ENCODE measurements at places on chromosomes 1 and 21.

DNA sequence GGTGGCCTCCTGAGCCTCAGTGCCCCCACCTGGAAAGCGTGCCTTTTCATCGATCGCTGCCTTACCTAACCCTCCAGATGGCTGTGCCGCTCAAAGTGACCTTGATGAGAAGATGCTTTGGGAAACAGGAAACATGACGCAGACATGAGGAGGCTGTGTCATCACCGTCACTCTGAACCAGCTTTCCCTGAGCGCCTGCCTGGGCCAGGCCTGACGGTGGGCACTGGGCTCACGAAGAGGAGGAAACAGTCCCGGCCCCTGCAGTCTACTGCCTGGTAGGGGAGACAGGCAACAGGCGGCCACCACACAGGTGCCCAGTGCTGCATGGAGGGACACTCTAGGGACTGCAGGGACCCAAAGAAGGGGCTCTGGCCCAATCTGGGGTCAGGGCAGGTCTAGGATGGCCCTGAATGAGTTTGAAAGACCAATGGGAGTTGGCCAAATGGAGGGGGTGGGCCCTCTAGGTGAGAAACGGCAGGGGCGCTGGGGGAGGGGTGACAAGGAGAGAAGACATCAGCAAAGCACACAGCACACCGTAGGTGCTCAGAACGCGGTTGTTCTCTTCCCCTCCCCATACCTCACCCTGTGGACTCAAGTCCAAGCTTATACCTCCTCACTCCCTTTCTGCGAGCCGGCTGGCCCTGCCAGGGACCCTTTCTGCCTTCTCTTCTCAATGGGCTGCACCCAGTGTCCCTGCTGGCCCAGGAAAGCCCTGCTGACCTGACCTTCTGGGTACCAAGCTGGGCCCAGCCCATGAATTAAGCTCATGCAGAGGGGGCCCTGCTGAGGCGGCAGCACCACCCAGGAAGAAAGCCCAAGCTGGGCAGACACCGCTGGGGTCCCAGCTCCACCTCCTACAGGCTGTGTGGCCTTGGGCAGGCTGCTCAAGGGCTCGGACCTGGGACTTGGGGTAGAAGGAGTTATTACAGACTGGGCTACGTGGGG, 44.9 kb downstream of the GLIS1 start:
- no peak for DNase-seq

GRCh38 chr1:218874801-218875400, 298.8 kb upstream of the LYPLAL1 start:
- DNase-seq, result no peak

GRCh38 chr1:44631647-44632539, 42.4 kb downstream of the TMEM53 start:
- DNase-seq, result peak; percentile 85

DNA sequence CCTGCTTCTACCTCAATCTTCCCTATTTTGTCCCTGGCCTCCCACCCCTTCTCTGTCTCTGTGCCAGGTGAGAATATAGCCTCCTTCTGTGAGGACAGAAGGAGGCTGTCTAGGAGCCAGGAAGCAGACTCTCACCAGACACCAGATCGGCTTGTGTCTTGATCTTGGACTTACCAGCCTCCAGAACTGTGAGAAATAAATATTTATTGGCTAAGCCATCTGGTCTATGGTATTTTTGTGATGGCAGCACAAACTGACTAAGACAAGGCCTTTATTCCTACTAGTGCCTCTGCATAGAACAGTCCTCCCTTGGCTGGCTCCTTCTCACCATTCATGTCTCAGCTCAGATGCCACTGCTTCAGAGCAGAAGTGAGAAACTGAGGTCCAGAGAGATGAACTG, 1.9 kb downstream of the GPN2 start:
- DNase-seq, result no peak

DNA sequence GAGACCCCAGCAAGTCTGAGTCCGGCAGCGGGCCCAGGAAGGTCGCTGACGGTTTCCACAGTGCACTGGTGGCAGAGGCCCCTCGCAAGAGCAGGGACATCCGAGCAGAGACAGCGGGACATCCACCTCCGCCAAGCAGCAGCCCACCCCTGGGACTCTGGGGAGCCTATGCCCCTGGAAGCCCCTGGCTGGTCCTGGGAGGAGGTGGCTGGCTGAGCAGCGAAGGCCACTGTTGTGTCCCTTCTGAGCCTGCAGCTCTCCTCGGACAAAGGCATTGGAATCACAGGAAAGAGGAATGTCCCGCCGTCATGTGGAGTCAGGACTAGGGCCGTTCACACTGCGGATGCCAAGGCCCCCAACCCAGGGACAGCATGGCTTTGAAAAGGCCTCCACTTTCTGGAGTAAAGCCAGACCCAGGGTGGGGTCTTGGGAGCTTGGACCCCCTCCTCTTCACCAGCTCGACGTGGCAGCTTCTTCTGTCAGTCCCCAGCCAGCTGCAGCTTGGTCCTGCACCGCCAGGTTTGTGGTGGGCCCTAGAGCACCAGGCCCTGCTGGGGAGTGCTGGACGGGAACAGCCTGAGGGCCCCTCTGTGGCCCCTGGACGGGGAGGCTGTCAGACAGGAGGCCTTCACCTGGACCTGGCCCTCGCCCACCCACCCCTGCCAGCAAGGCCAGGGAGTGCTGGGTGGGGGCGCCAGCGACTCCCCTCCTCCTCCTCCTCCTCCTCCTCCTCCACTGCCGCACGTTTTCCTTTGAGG, 1.4 kb downstream of the MEGF6 start:
- no peak for DNase-seq

GRCh38 chr1:209367061-209367772, 216.3 kb upstream of the CAMK1G start:
- no peak for DNase-seq

Data from neural crest cell (in vitro differentiated cells).